Stimulated activated CD4-positive, alpha-beta T cell treated with anti-CD3 and anti-CD28 coated beads, Interleukin-12 subunit alpha, Interleukin-12 subunit beta, amount 100 ng/mL, for 24 hours (primary cell): ENCODE measurements at places on chromosomes 7 and 10.

- DNase-seq, result no peak
These were observed 46.1 kb downstream of the MPP7 start for GRCh38 chr10:28256776-28257175.

DNA sequence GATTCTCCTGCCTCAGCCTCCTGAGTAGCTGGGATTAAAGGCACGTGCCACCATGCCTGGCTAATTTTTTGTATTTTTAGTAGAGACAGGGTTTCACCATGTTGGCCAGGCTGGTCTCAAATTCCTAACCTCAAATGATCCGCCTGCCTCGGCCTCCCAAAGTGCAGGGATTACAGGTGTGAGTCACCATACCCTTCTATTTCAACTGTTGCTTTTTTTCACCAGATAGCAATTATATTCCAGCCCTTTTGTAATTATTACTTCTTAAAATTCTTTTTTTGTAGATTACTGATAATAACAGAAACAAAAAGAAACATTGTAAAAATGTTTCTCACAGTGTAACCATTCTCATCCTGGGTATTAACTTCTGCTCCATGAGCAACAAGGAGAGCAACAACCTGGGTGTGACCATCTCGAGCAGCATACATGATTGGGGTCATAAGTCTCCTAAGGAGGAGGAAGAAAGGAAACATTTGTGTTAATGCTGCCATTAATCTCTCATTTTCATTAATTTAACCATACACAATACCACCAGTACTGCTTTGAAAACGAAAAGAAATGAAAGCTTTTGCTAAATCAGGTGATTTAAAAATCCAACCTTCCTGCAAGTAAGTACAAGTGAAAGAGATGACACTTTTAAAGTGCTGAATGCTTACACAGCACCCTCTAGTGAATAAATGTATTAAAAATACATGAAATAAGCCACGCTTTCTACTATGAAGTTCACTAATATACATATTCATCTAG lies 41.8 kb downstream of the ASZ1 start:
- no peak for DNase-seq

- no peak for DNase-seq
These were observed 52.9 kb upstream of the CACNB2 start for GRCh38 chr10:18087355-18087754.

GRCh38 chr10:29005988-29006387 lies 282.9 kb upstream of the LYZL1 start:
- no peak for DNase-seq

GRCh38 chr7:35747611-35748010 lies 52.7 kb upstream of the HERPUD2 start:
- no peak for DNase-seq

DNA sequence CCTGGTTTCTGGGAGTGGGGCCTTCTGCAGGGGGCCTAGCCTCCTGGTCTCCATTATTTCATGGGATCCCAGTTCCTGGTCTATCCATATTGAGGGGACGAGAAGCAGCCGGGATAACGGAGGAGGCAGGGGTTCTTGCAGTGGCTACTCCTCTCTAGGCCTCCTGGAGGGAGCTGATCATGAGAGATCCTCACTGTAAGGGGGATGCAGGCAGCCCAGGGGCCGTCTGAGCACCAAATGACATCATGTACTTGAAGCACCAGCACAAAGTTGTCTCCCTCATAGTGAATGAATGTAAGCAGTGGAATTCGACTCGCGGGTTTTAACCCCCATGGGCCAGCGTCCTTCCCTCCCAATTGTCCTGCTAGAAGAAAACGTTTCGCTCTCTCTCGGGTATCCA lies 964 bp upstream of the ADCY1 start:
- no peak for DNase-seq

- DNase-seq, result no peak
These were observed 39.9 kb upstream of the RABGEF1 start for GRCh38 chr7:66700633-66701131.

GRCh38 chr10:12444981-12445700 lies 95.8 kb downstream of the CAMK1D start:
- DNase-seq, result no peak

DNA sequence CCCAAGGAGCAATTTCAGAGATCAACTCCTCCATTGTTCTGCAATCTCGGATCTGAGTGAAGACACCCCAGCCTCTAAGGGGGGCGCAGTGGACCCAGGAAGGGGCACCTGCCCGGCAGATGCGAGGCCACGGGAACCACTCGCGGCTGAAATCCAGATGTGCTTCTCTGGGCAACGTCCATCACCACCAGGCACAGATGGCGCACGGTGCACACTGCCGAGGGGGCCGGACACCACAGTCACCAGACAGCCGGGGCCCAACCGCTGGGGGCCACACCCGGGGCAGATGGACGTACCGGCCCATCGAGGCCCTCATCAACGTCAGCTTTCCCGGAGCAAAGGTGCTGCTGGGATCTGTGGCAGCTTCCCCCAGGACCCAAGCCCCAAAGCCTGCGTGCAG lies 16.9 kb upstream of the ADGRA1 start:
- DNase-seq, result no peak

DNA sequence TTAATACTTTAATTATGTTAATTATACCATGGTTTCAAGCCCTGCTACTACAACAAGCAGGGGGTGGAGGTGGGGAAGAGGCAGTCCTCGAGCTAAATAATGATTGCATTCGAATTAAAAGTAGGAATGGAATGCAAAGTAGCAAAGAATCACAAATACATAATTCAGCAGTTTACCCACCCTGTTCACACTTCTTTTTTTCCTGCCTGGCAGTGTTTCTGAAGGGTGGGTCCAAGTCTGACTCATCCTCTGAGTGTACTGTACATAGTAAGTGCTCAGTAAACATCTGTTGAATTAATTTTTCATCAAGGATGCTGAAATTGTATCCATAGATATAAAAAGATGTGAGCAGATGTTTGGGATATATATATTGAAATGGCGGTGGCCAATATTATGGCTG lies 778.8 kb downstream of the LRMDA start:
- no peak for DNase-seq

GRCh38 chr7:100781255-100781654 lies 46.1 kb downstream of the EPHB4 start:
- no peak for DNase-seq

DNA sequence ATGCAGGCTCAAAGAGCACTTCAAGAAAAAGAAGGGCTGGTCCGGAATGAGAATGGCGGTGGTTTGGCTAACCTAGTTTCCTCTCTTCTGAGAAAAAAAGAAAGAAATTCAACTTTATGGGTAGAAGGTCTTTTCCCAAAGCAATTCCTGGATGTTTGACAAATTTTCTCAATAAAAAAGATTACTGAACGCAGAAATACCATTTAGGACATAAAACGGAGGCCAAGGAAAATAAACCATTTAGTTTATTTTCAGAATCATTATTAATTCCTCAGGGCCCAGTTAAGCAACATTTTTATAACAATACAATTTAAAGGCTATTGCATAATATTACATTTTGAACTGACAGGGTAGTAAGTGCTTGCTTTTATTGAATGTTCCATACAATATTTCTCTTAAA lies 284.6 kb upstream of the ANKRD30A start:
- DNase-seq, result no peak

DNA sequence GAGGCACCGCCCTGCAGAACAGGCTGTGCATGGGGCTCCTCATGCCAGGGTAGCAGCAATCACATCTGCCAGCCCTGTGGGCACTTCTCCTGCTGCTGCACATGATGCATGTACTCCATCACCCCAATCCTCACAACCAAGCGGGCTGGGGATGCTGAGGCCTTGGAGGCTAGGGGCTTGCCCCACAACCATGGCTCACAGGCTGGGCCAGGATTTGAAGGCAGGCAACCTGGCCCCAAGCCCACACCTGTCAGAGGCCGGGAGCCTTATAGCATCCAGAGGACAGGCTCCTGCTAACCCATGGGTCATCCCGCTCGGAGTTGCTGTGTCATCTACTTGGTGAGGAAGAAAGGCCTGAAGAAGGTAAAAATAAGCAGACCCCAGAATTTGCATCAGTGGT lies 2.2 kb downstream of the POLM start:
- DNase-seq, result no peak

DNA sequence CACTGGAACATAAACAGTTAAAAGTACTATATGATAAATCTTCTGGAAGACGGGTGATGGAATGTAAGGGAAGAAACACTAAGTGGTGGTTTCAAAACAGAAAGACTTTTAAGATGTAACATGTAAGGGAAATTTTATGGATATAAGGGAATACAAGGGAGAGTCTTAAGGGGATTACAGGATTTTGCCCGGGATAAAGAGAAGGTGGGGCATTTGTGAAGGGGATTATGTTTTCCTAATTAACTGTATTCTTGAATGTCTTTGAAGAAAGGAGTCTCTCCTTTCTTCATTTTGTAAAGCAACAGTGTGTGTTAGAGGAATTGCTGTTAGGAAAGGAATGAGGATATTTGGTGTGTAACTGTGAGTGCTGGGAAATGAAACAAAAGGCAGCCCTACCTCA lies 745.2 kb downstream of the AUTS2 start:
- DNase-seq, result no peak

- no peak for DNase-seq
These were observed 3.6 kb downstream of the INMT start for GRCh38 chr7:30755384-30756154.

DNA sequence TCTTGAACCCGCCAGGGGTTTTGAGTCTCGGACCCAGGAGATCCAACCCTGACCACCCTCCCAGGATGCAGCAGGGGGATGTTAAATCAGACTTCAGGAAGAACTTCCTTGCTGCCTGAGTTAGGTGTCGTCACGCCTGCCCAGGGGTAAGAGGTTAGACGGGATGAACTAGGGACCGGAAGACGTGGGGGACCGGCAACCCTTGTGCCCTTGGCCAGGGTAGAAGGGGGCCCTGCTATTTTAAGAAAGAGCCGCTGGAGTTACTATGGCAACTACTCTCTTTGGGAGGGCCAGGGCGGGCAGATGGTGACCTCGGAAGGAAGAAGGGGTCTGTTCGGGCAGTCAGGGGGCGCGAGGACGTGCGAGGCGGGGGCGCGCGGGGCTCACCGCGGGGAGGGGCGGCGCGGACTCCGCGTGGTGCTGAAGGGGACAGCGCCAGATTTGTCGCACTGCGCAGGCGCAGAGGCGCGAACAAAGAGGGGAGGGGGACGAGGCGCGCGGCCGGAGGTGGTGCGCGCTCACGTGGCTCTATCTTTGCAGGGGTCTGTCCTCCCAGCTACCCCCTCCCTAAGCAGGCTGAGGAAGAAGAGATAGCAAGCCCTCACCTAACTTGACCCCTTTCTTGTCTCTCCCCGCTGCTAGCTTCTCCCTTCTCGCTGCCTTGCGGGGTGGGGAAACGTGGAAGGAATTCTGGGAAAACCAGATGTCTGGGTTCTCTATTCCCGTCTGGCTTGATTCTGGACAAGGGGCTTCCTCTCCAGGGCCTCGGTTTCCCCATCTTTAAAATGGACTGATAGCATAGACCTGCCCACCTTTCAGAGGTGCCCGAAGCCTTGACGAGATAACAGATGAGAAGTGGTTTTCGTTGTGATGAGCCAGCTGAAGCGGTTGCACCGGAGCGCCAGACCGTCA lies 940 bp upstream of the PSD start:
- DNase-seq, result peak; percentile 54
